ENCODE measurements at places on chromosomes 4 and X.
A peak's percentile ranks its signal among the peaks of the same experiment; 100 is the strongest.

DNA sequence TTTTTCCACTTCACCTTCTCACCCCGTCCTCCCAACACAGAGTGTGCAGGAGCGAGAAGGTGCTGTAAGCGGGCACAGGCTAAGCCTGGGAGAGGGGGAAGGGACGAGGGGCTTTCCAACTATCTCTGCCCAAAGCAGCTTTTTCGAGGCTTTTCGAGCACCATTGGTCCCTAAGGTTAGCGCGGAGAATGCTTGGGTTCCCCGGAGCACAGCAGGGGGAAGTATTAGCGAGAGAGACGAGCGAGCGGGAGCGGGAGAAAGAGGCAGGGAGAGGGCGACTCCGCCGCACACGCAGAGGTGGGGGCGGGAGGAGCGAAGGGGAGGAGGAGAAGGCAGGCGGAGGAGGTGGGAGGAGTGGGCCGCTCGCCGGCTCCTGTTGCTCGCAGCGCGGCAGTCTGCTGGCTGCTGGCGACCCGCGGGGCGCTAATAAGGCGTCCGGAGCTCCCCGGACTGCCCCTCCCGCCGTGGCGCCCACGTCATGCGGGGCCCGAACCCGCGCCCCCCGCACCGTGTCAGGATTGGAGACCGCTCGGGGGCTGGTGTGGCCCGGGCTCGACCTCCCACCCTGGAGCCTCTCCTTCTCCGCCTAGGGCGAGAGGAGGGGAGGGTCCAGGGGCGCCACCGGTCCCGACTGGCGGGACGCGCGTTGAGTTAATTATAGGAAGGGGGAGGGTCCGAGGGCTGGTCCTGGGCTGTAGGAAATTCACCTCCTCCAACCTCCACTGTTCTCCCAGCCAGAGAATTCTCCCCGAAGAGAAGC, at the start of gene ADAMTS3:
Gene ADAMTS3 (minus strand): TSS at position 263 of the 760 bp plus-strand sequence. CDS start 459 bp downstream, outside the sequence.
- peak; percentile 90 for DNase-seq

DNA sequence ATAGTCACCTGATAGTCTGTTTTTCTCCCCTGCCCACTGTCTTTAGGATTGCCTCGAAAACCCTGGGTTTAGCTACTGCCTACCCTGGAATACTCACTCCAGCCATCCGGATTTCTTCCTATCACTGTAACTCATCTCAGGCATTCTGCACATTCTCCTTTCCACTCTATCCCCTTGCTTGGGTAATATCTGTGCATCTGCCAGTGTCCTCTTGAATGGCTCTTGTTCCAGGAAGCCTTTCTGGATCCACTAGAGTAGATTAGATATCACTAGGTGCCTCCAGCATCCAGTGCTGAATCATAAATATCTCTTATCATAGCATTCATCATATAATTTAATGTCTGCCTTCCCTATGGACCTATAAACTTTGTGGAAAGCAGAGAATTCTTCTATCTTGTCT, 17.1 kb upstream of the GALNT7 start:
- no peak for DNase-seq

GRCh38 chr4:100690812-100691211, 173.0 kb upstream of the EMCN start:
- no peak for DNase-seq

DNA sequence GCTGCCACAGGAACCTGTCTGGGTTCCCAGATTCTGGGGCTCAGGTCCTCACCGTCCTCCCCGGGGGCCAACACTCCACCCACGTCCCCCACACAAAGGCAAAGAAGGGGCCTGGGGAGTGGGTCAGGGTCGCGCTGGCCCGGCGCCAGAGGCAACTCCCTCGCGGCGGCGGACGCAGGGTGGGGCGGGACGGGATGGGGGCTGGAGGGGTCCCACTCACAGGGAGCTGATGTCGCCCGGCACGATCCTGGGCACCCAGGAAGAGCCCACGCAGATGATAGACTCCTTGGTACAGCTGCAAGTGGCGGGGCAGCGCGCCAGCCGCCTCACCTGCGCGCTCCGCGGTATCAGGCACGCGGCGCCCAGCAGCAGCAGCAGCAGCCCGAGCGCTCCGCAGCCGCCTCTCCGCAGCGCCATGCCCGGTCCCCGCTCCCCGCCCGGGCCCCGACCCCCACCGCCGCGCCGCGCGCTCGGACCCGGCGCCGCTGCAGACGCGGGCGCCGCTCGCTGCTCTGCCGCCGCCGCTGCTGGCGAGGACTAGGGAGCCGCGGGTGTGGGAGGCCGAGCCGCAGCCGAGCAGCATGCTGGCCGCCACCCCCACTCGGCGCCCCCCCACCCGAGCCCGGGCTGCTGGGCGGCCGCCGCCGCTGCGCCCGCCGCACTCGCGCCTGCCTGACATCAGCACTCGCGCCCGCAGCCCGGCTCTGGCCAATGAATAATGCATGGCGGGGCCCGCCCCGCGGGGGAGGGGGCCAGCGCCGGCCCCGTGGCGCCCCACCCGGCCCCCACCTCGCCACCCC, at the start of gene LGI2:
Gene LGI2 (minus strand): TSS at position 670 of the 800 bp plus-strand sequence. CDS start 253 bp downstream, at position 417.
- no peak for DNase-seq

GRCh38 chr4:3240936-3241522, 7.9 kb upstream of the MSANTD1 start:
- no peak for DNase-seq

- no peak for DNase-seq
Observed at GRCh38 chr4:84470204-84470785, 28.8 kb downstream of the NKX6-1 start.

DNA sequence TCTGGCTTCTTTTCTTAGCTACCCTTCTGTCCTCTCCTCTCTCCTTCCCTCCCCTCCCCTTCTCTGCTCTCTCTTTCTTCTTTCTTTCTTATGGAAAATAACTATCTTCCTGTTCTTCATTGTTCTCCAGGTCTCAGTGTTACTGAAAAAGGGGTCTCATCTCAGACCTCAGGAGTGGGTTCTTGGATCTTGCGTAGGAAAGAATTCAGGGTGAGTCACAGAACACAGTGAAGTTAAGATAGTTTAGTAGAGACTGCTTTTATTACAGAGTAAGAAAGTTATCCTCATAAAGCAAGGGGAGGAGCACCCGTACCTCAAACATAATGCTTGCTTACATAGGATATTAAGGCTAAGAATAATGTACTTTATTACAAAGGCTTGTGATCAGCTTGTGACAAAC, 31.8 kb upstream of the CWH43 start:
- no peak for DNase-seq

- no peak for DNase-seq
Observed at GRCh38 chrX:122248681-122249080, 935.4 kb upstream of the GRIA3 start.

DNA sequence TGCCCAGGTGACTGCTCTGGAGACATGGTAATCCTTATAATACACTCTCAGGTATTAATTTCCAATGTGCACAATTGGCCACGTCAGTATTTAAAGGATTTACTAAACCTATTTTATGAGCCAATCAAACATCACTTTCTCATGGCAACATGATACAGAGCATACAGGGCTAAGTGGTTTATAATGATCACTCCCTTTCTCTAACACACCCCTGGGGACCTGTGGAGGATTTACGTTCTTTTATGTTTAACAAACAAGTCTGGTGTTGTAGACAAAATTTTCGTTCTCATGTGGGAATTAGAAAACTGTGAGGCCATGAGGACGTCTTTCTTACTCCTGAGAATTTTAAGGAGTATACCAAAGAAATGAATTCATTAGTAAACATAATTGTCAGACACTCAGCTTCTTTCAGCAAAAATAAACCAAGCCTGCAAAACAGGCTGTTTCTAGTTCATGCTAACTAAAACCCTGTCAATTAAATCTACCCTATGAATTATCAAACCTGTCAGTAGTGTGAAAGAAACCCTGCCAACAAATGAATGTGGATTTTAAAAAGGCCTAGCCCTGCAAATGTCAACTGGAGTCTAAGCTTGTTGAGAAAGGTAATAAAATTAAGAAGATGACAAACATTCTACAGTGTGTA, 155.8 kb downstream of the PDGFC start:
- no peak for DNase-seq

DNA sequence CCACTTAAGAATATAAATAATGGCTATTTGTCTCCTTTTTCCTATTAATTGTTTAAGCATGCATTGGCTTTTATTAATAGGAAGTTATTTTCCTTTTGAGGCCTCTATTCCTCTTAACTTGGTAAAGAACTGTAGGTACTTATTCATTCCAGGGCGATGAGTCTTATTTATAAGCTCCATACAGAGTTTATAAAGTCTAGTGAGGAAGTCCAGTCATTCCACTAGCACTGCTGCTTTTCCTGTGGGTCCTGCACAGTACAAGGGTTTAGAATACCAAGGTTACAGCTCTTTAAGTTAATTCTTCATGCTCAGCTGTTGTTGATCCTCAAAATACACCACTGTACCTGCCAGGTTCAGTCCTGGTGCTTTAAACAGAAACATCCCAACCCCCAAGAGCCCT, 28.5 kb upstream of the WNK3 start:
- no peak for DNase-seq

GRCh38 chrX:121504153-121504552, 456.7 kb downstream of the GLUD2 start:
- no peak for DNase-seq

- no peak for DNase-seq
Observed at GRCh38 chrX:97260679-97261078, 377.0 kb downstream of the RPA4 start.

GRCh38 chr4:18422685-18423084, 401.1 kb upstream of the LCORL start:
- no peak for DNase-seq

- DNase-seq, result no peak
Observed at GRCh38 chrX:55072286-55072685, 2.5 kb upstream of the PAGE2B start.

DNA sequence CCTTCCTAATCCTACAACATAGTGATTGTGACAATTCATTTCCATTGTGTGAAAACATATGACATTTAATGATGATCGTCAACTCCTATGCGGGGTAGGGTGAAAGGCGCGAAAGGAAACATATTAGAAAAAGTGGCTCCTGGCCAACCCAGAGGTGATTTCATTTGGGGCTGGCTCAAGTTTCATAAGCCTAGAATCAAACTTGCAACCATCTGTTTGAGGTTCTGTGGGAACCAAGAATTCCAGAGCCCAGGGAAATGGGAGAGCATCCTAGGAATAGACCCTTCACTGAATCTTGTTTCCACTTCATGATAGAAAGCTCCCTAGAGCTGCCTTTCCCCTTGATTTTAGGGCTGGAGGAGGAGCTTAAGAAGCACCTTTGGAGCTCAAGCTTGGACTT, 101.3 kb upstream of the EGFL6 start:
- DNase-seq, result no peak

- DNase-seq, result no peak
Observed at GRCh38 chr4:113122066-113122465, 72.6 kb downstream of the ANK2 start.

GRCh38 chrX:17732138-17732783, 5.0 kb upstream of the SCML1 start:
- DNase-seq, result no peak

DNA sequence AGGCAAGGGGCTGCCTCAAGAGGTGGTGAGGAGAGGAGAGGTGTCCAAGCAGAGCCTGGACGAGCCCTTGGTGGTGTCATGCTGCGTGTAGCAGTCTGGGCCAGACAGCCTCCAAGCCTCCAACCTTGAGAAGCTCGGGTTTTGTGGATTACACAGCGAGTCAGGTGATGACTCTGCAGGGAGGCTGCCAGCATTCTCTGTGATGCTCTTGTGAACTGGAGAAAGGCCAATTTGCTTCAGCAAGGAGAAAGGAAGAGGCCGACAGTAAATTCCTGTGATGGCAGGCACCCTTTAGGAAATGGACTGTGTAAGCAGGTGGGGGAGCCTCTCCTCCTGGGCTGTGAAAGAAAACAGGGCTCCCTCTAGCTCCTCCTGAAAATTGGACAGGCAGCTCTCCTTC, 36.0 kb upstream of the CD99L2 start:
- no peak for DNase-seq

DNA sequence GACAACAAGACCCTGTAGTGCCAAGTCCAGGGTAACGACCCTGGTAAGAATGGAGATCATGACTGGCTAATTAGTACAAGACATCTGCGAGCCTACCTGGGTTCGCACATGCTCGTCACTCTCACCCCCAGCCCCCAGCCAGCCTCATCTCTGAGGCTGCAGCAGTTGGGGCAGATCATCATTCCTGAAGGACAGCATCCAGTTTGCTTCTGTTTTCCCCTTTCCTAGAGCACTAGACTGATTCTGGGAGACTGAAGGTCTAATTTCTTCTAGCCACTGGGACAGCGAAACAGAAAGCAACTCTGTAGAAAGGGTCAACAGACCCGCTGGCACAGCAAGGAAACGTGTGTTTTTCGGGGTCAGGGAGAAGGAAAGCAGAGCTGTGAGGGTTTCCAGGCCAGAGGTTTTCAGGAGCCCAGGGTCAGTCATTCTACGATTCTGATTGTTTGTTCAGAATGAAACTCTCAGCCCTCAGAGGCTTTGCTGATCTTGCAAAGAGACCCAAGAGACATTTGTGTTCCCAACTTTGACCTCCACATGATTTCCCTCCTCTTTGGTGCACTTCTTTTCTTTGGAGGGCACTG, 343.1 kb upstream of the NOCT start:
- DNase-seq, result no peak

DNA sequence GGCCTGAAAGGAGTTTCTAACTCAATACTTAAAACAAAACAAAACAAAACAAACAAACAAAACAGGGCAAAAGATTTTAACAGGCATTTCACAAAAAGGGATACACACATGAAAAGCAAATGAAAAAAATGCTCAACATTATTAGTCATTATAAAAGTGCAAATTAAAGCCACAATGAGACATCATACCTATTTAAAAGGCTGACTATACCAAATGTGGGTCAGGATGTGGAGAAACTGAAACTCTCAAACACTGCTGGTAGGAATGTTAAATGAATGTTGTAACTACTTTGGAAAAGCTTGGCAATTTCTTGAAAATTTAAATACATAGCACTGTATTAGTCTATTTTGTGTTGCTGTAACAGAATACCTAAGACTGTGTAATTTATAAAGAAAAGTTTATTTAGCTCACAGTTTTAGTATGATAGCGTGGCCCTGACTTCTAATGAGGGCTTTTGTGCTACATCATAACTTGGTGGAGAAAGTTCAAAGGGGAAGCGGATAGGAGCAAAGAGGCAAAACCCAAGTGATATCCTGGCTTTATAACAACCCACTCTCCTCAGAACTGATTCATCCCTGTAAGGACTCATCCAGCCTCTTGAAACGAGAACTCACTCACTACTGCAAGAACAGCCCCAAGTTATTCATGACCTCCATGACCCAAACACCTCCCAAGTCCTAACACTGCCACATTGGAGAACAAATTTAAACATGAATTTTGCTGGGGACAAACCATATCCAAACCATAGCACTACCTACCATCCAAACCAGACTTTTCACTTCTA, 214.0 kb downstream of the TEX11 start:
- no peak for DNase-seq

- no peak for DNase-seq
Observed at GRCh38 chrX:24508375-24508774, 43.3 kb downstream of the PDK3 start.

GRCh38 chrX:100687546-100687945, 43.5 kb downstream of the SRPX2 start:
- DNase-seq, result no peak

DNA sequence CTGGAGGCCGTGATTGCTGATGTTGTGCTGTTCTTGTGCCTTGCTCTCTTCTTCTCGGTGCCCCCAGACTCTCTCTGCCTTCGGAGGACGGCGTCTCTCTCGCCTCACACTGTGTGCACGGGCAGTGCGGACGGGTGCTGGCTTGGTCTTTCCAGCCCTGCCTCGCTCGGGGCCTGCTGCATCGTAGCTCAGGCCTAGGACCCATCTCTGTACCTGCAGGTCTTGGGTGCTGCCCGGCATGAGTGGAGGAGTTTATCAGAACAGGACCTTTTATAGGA, 18.2 kb downstream of the RGS12 start:
- DNase-seq, result peak; percentile 88

Data from mesenteric fat pad (tissue), 1 donor.